ENCODE measurements at places on chromosomes 16 and 17.

- DNase-seq = no peak
Measured at GRCh38 chr17:46191322-46192188, 1.7 kb downstream of the KANSL1 start.

DNA sequence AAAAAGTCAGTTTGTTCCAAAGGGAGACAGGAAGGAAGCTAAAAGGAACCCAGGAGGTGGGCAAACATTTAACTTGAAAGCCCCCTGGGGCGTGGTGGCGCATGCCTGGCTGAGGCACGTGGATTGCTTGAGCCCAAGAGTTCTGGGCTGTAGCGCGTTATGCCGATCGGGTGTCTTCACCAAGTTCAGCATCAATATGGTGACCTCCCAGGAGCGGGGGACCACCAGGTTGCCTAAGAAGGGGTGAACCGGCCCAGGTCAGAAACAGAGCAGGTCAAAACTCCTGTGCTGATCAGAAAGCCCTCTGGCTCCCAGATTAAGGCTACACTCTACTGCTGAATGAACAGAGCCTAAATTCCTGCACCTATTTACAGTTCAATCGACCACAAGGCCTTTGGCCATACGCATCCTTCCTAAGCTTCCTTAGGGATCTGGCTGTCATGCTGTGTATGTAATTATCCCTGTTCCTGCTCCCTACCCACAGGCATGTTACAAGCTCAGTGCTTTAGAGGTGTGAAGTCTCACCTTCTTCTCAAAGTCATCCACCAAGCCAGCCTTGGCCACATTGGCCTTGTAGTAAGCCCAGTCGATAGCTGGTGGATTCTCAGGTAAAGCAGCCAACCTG lies 5.0 kb downstream of the ATP5PD start:
- DNase-seq = no peak

DNA sequence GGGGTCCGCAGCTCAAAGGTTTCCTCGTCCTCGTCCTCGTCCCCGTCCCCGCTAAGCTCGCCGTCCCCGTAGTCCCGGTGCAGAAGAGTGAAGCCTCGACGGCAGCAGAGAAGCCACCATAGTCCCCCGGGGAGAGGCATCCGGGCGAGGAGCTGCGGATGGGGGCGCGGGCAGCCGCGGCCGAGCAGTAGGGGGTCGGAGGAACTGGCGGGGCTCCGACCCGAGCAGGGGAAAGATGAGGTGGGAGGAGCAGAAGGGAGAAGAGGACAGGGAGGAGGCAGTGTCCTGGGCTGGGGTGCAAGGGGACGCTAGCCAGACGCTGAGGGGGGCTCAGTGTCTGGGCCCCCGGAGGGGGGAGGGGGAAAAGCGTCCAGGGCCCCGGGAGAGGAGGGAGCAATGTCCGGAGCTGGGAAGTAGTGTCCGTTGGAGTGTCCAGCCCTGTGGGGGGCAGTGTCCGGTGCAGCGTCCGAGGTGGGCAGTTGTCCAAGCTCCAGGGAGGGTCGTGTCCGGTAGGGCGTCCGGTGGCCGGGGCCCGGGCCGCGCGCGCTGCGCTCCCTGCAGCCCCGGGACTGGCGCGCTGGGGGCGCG lies at the start of gene PLEKHH3:
Gene PLEKHH3 (minus strand): TSS at position 571 of the 588 bp plus-strand sequence. CDS start 431 bp downstream, at position 140.
- DNase-seq = no peak

- DNase-seq = no peak
Measured at GRCh38 chr16:87947356-87948118, 3.7 kb upstream of the BANP start.

DNA sequence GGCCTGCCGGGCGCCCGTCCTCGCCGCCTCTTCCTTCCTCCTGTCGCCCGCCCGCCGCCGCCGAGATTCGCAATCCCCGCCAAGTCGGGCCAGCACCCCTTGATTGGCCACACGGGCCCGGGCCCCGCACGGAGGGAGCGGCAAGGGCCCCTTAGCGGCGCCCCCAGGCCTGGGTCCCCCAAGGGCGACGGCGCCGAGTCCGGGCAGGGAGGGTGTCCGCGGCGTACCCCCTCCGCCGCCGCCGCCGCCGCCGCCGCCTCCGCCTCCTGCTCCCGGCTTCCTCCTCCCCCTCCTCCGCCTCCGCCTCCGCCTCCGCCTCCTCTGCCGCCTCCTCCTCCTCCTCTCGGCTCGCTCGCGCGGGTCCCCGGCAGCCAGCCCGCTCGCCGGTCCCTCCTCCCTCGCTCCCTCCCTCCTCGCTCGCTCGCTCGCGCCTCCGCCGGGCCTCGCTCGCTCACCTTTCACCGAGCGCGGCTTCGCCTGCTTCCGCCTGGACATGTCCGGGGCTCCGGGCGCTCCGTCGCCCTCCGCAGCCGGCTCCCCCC lies 561 bp downstream of the ZNF423 start:
- no peak for DNase-seq

GRCh38 chr17:17971431-17972125 lies 622 bp downstream of the TOM1L2 start:
- DNase-seq = no peak

DNA sequence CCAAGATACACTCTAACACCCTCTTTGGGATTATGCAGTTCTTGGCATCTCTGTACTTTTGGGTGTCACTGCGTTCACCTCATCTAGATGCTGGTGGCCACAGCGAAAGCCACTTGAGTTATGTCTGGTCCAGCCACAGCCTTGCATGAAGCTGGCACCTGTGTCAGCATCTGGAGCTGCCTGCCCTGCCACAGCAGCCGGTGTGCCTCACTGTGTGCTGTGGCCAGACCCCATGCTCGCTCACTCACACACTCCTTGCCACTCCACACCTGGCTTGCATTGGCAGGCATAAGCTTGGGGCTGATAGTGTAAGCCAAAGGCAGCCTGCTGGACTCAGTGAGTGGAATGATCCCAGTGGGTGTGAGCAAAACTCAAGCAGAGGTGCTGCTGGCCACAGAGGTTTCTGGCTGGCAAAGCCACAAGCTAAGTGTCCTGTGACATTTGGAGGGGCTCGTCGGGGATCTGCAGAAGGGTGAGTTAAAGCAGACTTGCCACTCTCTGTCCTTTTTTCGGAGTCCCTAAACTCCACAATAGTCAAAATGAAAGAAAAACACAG lies 442.7 kb upstream of the CDH8 start:
- DNase-seq = no peak

GRCh38 chr16:51816929-51817328 lies 665.9 kb upstream of the SALL1 start:
- no peak for DNase-seq

Measured in kidney epithelial cell (primary cell).